ENCODE measurements at places on chromosomes 6 and 20.

- DNase-seq, result no peak
Observed at GRCh38 chr6:72691249-72691648, 69.4 kb downstream of the KCNQ5 start.

DNA sequence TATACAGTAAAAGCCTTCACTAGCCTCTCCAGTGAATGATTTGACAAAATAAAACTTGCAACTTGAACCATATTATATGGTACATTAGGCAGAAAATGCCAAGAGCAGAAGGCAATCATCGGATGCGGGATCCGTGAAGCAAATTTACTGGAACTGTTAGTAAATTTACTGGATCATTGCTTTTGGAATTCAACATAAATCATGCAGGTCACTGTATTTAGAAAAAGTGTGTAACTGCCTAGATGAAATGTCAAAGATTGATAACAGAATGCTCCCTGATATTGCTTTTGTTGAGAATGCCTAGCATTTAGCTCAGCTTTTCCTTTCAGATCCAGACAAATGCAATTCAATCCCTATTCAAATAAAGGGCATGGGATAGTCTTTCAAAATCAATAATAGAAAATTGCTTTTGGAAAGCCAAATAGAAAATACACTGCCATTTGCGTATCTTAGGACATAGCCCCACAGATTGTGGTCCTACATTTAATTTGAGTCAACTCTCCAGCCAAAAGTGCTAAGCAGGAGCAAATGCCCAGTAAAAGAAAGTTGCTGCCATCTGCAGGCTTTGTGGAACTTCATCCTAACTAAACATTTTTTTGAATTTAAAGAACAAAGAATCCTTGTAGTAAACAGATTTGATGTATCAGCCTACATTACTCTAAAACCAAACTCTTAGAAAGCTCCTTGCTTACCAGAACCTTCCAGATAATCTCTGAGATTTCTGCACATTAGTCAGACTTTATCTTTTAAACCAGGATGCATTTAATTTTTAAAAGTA lies 109.5 kb upstream of the HSF2 start:
- peak; percentile 38 for DNase-seq

DNA sequence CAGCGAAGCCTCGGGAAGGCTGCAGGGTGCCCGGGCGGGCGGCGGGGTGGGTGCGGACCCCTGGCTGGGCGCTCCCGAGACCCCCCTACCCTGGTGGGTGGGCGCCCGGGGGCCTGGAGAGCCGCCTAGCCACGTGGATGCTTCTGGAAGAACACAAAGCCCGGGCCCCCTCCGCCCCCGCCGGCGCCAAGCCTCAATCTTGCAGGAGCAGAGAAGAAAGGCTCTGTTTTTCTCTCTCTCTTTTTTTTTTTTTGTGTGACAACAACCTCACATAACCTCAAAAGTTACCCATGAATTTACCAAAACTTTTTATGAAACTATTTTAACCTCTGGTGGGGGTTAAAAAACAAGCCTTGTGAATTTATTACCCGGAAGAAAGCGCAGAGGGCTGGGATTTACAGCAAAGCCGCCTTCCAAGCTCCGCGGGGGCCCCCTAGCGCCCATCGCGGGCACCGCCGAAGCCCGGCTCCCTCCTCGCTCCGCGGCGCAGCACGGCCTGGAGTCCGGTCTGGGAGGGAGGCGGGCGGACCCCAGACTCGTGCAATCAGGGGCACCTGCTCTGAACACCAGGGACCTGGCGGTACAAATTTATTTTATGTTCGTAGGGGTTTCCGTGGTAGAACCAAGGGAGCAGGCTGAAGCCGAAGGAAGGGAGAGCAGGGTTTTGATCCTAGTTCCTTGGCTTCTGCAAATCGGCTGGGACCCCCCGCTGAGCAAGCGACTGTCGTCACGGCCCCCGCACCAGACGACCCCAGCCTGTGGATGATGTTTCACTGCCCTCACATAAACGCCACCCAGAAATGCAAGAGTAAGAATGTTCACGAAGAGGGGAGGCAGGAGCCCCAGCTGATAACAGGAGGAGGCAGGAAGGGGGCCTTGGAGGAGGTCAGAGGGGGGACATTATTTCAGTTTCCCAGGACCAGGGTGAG lies 58.9 kb downstream of the ZNF831 start:
- peak; percentile 61 for DNase-seq

DNA sequence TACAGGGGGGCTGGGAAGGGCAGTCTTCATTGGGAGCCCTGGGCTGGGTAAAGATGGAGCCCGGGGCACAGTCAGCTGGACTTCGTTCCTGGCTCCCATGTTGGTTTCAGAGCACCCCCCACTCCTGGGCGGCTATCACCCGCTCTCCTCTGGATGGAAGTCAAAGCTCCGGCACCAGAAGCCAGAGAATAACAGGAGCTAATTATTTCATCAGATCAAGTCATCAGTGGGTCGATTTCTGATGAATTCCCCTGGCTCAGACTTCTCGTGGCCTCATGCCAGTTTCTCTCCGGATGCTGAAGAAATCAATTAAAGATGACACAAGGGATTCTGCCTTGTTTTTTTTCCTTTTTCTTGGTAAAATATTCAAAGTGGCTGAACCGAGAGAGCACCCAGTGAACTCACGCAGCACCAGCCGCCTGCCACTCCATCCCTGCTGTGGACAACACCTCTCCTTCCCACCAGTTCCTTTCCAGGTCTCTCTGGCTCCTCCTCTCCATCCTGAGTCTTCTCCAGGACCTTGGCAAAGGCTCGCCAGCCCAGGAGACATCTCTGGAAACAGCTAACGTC lies 22.5 kb downstream of the SULF2 start:
- DNase-seq, result no peak

DNA sequence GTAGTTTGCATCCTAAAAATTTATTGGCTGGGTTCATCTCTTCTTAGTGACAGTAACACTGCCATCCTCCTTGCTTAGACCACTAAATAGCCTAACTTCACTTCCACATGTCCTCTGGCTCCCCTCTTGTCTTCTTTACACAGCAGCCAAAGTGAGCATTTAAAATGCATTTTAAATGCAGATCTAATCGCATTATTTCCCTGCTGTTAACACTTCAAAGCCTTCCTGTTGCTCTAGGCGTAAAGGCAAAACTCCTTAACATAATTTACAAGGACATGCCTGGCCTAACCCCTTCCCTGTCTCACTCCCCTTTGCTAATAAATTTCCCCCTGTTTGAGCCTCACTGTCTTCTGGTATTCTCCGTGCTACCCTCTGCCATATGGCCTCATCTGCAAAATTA lies 26.5 kb downstream of the NKAIN2 start:
- no peak for DNase-seq

DNA sequence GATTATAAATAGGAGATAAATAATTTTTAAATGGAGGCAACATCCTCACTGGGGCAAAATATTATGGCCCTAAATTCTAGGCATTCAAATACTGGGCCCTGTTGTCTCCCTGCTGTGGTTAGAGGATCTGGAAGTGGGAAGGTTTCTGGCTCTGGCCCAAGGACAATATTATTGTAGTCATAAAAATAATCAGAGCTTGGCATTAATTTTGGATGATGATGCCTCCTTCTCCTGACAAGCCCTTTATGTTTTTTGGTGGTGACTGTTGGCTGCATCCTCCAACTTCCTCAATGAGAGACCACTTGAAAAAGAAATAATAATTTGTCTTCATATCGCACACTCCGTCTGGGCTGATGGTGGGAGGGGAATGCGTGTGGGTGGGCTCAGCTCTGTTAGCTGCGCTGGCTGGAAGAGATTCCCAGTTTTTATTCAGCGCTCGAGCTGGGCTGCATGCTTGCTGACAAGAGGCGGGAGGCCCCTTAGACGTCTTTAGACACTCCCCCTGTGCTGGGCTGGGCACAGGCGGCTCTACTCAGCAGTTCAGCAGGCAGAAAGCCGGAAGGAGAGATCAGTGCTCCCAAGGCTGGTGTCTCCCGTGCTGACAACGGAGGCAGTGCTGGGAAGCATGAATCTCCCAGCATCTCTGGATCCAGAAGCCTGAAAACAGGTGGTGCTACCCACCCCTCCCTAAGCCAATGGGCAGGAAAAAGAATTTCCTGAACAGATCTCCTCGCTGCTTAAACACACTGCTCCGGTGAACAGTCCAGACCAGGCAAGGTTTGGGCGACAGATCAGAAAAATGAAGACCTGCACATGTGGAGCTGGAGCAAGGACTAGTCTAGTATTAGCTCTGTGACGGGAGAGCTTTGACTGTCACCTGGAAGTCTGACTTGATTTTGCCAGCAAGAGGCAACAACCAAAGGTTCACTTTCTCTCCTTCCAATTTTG lies 97.7 kb downstream of the SYCP2 start:
- DNase-seq, result peak; percentile 29

DNA sequence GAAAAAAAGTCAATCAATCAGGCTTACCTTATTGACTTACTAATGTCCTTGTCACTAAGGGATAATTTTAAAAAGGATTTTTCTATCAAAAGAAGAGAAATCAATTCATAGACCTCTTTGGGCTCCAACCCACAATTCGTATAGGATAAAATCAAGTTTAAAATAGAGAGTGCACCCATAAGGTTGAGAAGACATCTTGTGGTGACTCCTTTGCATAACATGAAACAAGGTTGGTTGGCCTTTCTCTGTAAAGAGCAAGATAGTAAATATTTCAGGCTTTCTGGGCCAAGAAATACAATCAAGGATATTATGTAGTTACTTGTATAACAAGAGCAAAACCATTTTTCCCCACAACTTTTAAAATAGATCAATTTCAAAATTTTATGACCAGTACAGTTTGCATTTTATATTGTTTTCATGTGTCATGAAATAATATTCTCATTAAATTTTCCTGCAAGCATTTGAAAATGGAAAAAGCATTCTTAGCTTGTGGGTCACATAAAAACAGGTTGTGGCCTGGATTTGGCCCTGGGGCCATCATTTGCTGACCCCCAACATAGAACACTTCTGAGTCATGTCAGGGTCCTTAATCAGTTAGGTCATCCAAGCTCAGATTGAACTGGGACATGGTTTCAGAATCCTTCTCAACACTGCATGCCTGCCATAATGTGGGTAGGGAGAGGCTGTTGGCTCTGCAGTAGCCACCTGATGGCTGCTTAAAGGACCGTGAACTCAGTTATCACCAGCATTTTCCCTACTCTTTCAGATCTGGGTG lies 76.7 kb downstream of the MYB start:
- peak; percentile 16 for DNase-seq

GRCh38 chr6:756224-756623 lies 63.3 kb upstream of the EXOC2 start:
- no peak for DNase-seq

GRCh38 chr20:12670301-12670700 lies 338.5 kb upstream of the SPTLC3 start:
- DNase-seq, result no peak

All from Kasumi-1 (cell line).